ENCODE measurements at places on chromosomes 12 and 14.

- DNase-seq = no peak
These were observed 14.6 kb downstream of the VASH1 start for GRCh38 chr14:76775695-76776427.

GRCh38 chr12:16583969-16584745 is 21.8 kb downstream of the LMO3 start:
- DNase-seq = no peak

GRCh38 chr12:75579552-75579951 is 68.1 kb upstream of the KRR1 start:
- DNase-seq = no peak

DNA sequence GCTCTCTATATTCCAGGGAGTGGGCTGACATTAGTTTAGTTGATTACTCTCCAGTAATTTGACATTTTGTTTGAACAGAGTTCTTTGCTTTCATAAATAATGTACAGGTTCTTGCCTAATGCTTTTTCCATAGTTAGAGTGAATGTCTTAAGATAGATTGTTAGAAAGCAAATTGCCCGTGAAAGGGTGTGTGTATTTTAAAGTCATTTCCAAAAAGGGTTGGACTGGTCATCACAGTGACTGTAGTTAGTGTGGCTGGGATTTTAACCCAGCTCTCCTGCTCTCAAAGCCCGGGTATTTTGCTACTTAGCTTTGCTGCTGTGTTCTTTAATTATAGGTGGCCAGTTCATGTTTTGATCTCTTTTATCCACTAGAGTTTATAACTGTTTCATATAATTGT is 74.2 kb downstream of the DNAH10 start:
- no peak for DNase-seq

- no peak for DNase-seq
These were observed 32.0 kb downstream of the CCNK start for GRCh38 chr14:99513183-99513694.

Measured in esophagus squamous epithelium (tissue), 5 donors.